Iris pigment epithelial cell (primary cell): ENCODE measurements at places on chromosomes 3 and 15.
A peak's percentile ranks its signal among the peaks of the same experiment; 100 is the strongest.

DNA sequence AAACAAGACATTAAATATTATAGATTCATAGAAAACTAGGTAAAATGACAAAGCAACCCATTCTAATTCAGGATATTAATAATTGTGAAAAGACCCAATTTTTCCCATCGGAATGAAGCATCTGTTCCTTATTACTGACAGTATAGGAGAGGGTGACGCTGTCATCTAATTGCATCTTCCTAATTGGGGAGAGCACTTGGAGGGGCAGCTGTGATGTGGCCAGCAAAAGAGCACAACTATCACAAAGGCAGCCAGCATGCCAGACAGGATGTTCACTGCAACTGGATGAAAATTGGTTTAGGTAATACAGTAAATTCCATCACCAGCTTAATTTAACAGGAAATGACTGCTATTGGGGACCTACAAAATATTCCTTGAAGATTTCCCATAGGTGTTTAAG is 21.9 kb upstream of the MINAR1 start:
- no peak for DNase-seq

DNA sequence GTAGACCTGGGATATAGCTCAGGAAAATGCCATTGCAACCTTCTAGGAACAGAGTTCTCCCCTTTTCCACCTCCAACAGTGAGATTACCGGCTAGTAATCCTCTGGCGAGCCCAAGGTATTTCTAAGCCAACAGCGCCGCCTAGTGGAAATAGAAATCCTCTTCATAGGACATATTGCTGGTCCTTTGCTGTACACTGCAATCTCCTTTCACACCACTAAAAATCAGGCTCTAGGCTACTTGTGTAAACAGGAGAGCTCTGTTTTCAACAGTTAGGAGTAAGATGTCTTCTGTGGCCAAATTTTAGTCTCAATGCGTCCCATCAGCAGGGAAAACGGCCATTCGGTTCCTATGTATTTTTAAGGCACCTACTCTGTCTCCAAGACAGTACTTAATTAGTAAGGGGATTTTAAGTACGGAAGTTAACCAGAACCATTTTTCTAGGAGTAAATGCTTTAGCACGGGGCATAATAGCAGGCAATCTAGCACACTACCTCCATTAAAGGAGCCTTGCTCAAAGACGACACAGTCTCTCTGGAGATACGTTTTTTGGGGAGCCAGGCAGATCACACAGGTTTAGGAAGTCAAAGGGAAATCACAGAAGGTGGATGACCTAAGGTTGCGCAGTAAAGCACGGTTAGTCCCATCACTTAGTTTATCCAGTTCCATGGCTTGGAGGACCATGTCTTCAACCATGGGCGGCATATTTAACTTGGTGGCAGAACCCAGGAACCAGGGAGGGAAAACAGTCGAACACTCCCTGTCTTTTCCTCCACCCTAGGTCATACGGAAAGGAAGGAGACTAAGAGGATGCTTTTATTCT is 43.8 kb downstream of the NCEH1 start:
- peak; percentile 83 for DNase-seq

- no peak for DNase-seq
Observed at GRCh38 chr3:43372007-43372740, 85.8 kb downstream of the SNRK start.

DNA sequence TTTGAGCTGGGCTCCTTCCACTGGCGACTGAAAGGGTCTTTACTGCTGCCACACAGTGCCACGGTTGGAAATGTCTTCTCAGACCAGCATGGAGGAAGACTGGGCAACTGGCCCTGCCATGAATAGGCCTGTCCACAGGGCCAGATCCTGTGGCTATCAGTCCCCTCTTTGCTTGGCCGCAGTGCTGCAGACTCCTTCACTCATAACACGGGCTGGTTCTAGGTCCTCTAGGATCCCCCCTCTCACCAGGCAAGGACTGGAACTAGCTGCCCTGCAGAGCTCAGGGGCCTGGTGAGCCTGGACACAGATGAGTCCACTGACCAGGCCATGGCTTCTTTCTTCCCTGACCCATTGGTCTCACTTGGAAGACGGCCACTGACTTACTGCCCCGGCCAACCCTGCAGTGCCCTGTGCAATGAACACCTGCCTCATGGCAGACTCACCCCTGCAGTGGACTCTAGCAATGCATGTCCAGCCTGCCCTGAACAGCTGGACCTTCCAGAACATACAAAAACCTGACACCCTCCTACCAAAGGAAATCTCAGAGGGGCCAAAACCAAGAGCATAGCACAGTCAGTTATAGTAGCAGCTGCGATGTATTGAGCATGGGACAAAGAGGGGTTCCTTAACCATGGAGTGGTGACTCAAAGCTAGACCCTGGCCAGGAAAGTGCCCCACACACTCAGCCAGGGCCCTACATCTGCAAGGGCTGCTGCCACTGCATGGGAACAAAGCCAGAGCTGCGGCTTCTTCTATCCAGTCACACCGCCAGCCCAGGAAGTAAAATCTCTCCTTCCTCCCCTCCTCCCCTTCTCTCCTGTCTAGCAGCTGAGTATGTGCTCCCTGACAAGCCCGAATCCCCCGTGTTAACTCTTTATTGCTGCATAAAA is 72.1 kb upstream of the ITGA11 start:
- DNase-seq, result peak; percentile 36

DNA sequence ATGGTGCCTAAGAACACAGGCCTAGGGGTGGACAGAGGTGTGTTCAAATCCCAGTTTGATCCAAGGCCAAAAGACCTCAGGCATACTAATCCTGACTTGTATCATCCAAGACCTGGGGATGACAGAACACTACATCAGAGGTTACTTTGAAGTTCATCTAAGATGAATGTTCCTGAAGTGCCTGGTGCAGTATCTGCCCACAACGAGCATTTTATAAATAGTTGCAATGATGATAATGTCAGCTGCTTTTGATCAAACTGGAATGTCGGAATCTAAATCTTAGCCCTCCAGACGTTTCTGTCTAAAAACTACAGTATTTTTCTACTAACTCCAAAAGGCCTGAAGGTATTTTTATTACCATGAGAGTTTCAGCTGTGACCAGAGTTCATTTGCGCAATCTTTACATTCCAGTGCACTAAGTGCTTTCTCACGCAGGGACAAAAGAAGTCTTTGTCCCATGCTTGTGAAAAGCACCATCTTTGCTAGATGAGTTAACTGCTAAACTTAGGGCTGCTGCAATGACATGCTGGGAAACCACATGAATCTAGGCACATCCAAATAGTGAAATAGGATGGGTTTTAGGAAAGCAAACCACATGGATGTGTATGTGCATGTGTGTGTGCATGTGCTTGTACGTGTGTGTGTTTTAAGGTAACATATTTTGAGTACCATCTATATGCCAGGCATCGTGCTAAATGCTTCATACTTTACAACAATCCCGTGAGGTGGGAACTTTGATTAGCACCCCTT is 18.1 kb downstream of the ANXA2 start:
- peak; percentile 93 for DNase-seq
